Stimulated activated CD4-positive, alpha-beta T cell treated with anti-CD3 and anti-CD28 coated beads, TNF-alpha, amount 100 ng/mL, for 1 hour (primary cell): ENCODE measurements at places on chromosomes 7 and 10.

DNA sequence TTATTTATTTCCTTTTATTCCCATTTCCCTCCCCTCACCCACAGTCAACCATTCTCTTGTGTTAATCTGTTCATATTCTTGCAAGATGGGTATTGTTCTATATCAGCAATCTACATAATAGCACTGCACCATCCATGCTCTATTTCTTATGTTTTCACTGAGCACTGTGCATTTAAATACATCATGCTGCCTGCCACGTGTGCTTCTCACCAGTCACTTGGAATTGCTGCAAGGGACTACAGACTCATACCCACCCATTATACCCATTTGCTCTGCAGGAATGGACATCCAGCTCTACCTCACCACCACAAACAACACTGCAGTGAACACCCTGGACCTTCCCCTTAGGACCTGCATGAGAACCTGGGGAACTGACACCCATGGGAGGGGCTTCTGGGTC lies 20.8 kb downstream of the DLG5 start:
- DNase-seq: no peak

GRCh38 chr10:114605155-114605797 lies 52.8 kb downstream of the ABLIM1 start:
- no peak for DNase-seq

GRCh38 chr7:137976696-137977095 lies 25.2 kb downstream of the CREB3L2 start:
- no peak for DNase-seq

DNA sequence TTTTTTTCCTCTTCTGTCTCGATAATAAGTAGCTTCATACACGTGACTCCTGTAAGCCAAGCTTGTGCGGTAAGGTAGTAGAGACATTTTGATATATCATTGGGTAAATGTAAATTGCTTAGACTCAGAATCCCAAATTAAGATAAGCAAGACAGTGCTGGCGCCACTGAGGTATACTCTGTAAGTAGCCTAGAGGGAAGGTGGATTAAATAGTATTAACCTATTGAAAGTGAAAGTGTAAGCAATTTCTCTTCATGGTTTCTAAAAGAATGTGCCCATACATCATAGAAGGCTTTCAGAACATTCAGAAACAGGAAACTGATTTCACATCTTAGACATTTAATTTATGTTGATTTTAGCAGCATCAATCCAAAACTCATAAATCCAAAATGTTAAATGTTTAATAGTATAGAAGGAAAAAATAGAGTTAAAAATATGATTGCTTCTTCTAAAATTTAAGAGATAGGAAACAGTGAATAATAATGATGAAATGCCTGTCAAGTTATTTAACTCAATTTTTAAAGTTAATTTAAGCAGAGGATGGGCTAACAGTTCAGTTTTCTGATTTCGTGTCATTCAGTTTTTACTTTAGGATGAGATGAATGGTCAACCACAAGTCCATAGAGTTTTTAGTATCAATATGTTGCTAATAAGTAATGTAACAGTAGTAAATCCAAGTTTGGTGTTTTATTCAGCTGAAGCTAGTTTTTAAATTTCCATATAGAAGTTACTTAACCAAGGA lies 36.8 kb downstream of the LRRC72 start:
- no peak for DNase-seq

GRCh38 chr10:59181668-59182067 lies 5.2 kb downstream of the PHYHIPL start:
- no peak for DNase-seq

GRCh38 chr10:33331379-33331694 lies 3.1 kb downstream of the NRP1 start:
- DNase-seq: no peak

GRCh38 chr10:113445736-113446135 lies 107.1 kb upstream of the HABP2 start:
- no peak for DNase-seq

DNA sequence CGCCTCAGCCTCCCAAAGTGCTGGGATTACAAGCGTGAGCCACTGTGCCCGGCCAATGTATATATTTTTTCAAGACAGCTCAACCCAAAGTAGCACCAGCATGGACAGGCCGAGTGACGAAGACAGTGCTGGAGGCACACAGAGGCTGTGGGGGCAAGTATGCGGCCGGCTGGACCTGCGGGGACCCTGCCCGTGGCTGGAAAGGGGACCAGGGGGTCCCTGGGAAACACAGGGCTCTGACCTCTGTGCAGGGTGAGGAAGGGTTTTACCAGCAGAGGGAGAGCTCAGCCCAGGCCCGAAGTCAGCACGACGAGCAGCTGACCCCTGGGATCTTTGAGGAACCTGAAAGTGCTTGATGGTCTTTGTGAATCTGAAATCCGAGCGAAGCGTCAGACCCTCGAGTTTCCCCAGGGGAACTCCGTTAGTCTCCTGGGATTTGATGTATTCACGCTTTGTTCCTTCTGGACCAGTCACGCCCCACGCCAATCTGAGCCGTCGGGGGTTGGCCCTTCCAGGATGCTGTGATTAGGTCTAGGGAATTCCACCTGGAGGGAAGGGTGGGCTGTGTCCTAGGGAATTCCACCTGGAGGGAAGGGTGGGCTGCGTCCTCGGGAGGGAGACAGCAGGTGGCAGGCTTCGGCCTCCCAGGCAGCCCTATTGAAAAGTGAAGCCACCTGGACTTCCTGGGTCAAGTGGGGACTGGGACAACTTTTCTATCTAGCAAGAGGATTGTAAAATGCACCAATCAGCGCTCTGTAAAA lies 10.9 kb upstream of the ZFAND2A start:
- no peak for DNase-seq

- no peak for DNase-seq
Observed at GRCh38 chr10:90342480-90342879, 515.4 kb downstream of the HTR7 start.

GRCh38 chr10:22669163-22669711 lies 45.1 kb downstream of the PIP4K2A start:
- no peak for DNase-seq

DNA sequence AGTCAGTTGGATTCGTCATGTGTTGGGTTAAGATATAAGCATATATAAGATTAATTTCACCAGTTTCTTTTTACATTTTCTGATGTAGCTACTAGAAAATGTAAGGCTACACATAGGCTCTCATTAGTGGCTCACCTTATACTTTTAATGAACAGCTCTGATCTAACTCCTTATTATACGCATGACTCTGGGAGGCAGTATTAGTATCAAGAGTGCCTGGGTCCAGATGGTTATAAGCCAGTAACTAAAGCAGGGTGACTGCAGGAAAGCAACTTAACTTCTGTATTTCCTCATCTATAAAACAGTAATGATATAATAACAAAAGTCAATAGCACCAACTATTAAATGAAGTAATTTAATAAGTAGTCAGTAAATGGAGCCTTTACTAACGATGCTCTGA lies 1.4 kb upstream of the ELMO1 start:
- no peak for DNase-seq

DNA sequence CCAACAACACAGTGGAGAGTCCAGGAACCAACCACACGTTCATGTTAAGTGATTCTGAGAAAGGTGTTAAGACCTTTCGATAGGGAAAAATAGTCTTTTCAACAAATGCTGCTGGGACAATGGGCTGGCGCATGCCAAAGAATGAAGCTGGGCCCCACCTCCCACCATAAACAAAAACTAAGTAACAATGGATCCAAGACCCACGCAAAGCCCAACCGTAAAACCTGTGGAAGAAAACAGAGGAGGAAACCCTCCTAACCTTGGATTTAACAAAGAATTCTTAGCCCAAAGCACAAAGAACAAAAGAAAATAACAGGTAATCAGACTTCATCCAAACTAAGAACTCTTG lies 272.8 kb downstream of the ELFN1 start:
- DNase-seq: no peak

- DNase-seq: no peak
Observed at GRCh38 chr10:107856047-107856315, 691.5 kb upstream of the SORCS1 start.

- no peak for DNase-seq
Observed at GRCh38 chr7:36076074-36076473, 77.0 kb upstream of the EEPD1 start.

GRCh38 chr10:28242555-28243204 lies 60.2 kb downstream of the MPP7 start:
- no peak for DNase-seq

DNA sequence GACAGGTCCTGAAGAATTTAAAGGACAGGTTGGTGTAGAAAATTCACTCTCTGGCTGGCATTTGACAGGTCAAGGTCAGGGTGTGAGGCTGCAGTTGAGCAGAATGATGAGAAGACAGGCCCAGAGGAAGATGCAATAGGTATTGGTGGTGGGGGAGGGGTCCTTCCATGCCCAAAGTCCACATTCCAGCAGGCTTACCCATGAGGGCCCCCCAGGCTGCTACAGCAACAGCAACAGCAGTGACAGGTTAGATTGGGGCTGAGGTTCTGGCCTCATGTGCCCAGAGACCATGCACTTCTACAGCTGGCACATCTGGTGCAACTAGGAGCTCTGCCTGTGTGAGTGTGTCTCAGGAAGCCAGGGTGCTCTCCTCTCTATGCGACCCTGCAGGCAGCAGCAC lies 223.5 kb upstream of the GHITM start:
- DNase-seq: no peak

GRCh38 chr7:143126146-143126545 lies 5.7 kb upstream of the PIP start:
- no peak for DNase-seq

DNA sequence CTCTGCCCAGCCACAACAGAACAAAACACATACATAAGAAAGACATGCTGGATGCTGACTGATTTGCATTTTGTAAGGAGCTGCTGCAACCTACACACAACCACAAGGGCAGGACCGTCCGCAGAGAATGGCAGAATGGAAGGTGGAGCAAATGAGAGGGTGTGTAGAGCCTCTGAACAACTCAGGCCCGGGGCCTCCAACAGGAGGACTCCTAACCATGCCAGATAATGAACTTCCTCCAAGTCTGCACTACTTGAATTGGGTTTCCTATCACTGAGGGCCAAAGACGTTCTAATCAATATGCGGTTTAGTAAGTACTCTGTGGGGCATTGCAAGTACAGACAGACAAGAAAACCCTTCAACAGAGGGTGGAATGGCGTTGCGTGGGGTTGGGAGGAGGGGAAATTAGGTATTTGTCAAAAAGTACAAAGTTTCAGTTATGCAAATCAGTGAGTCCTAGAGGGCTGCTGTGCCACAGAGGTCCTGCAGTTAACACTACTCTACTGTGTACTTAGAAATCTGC lies 14.6 kb downstream of the VOPP1 start:
- no peak for DNase-seq

DNA sequence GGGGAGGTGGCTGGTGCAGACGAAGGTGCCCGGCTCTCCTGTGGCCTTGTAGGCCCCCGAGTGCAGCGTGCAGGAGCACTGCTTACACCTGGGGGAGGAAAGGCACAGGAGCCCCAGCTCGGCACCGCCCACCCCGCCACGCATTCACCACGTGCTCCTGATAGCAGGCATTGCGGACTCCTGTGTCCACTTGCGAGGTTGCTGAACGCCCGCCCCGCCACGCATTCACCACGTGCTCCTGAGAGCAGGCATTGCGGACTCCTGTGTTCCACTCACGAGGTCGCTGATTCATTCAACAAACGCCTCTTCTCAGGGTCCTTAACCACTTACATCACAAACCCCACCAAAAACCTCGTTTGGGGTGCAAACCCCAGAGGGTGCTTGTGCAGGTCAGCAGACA lies 13.9 kb downstream of the MICALL2 start:
- DNase-seq: no peak

GRCh38 chr10:120791316-120791715 lies 59.8 kb upstream of the WDR11 start:
- no peak for DNase-seq

- no peak for DNase-seq
Observed at GRCh38 chr10:113031147-113031546, 81.1 kb downstream of the TCF7L2 start.

GRCh38 chr10:29774475-29774874 lies 139.7 kb upstream of the SVIL start:
- no peak for DNase-seq

DNA sequence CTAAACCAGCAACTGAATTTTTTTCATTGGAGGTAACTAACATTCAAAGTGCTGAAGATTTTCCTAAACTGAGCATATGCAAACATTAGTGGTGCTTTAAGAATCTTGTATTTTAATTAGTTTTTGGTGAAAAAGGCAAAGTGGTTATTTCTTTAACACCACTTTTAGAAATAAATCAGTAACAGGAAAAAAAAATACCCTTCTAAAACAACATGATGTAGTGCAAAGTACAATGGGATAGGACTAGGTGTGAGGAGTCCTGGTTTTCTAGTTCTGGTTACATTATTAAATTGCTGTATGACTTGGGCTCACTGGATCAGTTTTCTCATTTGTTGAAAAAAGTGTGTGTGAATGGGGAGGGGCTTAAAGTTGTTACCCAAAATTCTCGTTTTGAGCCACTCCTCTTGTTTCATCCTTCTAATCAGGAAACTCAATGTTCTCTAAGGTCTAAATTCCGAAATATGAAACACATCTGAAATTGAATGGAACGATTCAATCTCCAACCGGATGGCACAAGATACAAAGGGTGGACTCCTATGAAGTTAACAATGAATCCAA lies 1.8 kb downstream of the WASL start:
- no peak for DNase-seq

- no peak for DNase-seq
Observed at GRCh38 chr10:95395947-95396449, 105.2 kb upstream of the PDLIM1 start.

GRCh38 chr10:12308057-12308456 lies 41.3 kb upstream of the CAMK1D start:
- no peak for DNase-seq

- no peak for DNase-seq
Observed at GRCh38 chr10:112294169-112294568, 11.0 kb downstream of the TECTB start.

DNA sequence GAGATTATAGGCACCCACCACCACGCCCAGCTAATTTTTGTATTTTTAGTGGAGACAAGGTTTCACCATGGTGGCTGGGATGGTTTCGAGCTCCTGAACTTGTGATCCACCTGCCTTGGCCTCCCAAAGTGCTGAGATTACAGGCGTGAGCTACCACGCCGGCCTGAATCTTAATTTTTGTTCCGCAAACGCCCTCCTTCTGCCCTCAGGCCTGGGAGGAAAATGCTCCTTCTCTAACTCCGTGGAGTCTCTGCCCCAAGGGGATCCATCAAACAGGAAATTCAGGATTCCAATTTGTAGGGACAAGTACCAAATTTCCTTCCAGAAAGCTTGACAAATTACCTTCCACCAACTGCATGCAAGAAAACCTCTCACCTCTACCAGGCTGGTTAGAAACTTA lies 43.2 kb downstream of the RBAK start:
- no peak for DNase-seq

- DNase-seq: no peak
Observed at GRCh38 chr7:121204537-121204936, 124.3 kb upstream of the WNT16 start.

DNA sequence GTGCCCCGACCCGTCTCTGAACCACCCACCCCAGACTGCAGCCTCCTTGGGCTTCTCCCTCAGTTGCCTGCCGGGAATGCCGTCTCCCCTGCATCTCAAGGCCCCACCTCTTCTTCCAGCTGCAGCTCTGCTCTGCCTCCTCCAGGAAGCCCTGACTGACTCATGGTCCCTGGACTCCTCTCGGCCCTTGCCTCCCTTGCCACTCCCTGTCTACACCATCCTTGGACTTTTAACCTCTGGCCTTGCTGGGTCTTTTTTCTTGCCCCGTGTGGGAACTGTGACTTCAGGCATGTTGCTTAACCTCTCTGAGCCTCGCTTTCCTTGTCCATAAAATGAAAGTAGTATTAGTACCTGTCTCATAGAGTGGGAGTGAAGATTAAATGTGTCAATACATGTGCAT lies 56.3 kb downstream of the C10orf105 start:
- no peak for DNase-seq
